ENCODE measurements at places on chromosomes 6 and 20.

DNA sequence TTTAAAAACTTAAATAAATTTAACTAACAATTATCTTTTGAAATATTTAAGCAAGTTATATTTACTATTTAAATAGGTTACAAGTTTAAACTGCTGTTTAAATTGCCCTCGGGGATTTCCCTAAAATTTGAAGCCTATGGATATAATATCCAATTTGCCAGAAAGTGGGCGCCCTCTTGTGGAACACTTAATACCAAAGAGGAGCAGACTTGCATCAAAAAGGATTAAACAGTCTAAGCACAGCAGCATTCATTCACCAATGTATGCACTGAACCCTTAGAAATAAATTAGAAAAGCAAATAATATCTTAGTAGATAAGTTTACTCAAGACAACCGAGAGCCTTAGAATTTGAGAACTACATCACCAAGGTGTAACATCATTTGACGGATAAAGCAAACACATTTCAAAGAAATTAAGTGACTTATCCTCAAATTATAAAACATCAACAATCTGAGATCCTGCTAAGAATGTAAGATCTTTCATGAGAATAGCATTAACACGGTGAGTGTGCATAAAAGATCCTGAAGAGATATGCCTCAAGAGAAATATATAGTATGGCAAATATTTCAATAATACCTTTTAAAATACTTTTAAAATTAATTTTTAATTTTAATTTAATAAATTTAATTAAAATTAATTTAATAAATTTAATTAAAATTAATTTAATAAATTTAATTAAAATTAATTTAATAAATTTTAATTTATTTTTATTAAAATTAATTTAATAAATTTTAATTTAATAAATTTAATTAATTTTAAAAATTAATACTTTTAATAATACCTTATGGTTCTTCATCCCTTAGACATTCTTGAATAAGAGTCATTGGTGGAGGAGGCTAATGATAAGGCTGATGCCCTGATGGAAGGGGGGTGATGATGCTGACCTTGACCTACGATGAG is 11.5 kb upstream of the MEP1A start:
- no peak for DNase-seq

DNA sequence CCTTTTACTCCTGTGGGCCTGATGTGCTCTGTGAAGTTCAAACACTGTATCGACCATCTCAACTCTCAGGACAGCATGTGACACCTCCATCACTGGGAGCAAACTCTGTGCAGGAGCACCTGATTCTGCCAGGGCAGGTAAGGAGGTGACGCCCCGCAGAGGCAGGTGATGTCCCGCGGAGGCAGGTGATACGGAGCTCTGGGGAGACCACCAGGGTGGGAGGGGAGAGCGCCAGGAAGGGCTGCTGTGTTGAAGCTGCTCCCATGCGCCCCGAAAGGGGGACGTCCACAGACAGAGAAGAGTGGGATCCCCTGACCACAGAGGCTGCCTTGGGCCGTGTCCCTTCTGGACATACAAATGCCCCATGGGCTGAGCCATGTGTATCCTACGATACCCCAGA is 58.3 kb downstream of the DACT2 start:
- DNase-seq: no peak

DNA sequence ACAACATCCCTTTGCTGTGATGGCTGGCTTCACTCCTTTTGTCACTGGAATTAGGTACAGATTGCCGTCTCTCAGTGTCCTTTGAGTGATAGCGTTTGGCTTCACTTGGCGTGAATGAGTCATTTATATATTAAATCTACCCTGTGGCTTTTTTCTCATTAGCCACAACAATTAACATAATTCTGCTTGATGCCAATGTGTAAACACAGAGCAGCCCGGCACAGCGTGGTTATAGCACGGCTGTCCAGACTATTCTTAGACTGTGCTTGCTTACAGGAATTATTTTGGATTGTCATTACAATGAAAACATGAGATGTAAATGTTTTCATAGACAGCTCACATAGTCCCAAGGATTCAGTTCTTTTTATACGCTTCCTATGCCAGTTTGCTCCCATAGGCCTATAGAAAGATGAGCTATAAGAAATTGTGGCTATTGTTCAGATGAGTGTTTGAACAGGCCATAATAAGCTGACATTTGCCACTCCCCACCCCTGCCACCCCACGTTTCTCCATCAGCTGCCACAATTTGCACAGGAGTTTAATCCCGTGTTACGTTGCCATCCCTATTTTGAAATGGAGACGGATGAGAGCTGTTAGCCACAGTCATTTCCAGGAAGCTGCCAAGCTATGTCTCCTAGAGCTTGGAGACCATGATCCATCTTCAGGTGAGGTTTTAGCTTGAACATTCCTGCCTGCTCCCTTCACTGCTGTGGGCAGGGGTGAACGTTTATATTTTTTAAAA is 65.9 kb downstream of the PPP1R14C start:
- DNase-seq: no peak

- no peak for DNase-seq
Observed at GRCh38 chr6:137542713-137543112, 48.5 kb upstream of the OLIG3 start.

DNA sequence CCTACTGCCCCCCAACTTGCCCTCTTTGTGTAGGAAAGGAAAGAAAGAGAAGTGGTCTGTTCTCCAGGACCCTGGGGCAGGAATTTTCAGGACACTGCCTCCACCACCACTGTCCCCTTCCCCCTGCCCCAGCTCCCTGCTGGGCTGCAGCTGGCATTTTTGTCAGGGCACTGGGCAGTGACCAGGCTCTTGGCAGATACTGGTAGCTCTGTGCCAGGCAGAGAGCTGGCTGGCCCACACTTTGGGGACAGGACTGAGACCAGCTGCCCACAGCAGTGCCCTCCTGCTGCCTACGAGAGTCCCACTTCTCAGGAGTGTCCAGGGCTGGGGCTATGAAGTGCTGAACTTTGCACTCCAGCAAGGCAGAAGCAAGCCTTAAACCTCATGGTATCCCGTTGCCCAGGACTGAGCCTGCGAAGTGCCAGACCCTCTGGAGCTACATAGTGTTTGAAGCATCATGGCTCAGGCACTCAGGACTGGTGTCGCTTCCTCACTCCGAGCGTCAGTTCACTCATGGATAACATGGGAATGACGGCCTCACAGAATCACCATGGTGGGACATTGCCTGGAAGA is 19.3 kb downstream of the SLC13A3 start:
- no peak for DNase-seq

- no peak for DNase-seq
Observed at GRCh38 chr6:6579281-6579680, 9.2 kb upstream of the LY86 start.

- DNase-seq: no peak
Observed at GRCh38 chr6:129135451-129135850, 252.5 kb downstream of the LAMA2 start.
